Spleen (tissue), 13 donors: ENCODE measurements at places on chromosomes 6 and 20.
A peak's percentile ranks its signal among the peaks of the same experiment; 100 is the strongest.

- DNase-seq: no peak
These were observed 95.7 kb downstream of the SLC24A3 start for GRCh38 chr20:19308146-19308545.

DNA sequence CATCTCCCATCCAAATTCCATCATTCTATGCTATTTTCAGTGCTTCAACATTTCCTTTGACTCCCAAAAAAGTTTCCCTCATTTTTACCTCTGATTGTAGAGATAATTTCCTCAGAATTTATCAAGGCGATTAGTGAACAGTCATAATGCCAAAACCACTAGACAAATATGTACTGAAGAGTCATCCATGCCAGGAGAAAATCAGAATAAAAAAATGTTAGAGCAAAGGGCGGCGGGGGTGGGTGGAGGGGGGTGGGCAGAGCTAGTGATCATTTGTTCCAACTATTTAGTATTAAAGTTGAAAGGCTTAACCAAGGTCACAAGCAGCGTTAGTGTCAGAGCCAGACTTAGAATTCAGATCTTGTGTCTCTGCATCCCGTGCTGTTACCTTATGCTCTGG, 5.3 kb upstream of the ADGRF5 start:
- DNase-seq: no peak

GRCh38 chr6:13486679-13487121, 700 bp downstream of the GFOD1 start:
- DNase-seq: peak; percentile 95

GRCh38 chr20:2917266-2917665, 44.0 kb downstream of the PTPRA start:
- no peak for DNase-seq

GRCh38 chr6:43465948-43466347, 10.6 kb upstream of the DLK2 start:
- no peak for DNase-seq

- no peak for DNase-seq
These were observed 85.0 kb upstream of the TOP1 start for GRCh38 chr20:40943591-40943990.

DNA sequence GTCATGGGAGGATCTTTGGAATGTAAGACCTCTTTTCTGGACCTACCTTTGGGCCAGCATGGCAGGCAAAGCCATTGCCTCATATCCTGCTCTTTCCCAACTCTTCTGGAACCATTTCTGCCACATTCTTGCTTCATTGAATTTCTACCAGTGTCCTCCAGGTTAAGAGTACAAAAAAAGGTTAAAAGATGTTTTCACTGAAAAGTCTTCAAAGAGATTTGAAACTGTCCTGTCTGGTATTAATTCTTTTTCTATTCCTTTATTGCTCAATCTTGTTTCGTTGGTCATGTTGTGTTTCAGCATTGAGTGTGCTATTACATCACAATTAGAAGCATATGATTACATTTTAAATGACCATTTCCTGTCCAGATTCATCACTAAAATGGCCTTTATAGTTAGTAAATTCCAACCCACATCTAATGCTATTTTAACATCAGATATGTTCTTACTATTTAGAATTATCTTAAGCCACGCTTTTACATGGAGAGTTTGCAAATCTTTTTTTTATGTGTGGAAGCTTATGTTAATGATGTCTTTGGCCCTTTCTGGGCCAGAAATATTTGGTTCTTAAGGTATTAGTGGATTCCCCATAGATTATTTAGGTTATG, 450.9 kb downstream of the GJA1 start:
- DNase-seq: no peak

DNA sequence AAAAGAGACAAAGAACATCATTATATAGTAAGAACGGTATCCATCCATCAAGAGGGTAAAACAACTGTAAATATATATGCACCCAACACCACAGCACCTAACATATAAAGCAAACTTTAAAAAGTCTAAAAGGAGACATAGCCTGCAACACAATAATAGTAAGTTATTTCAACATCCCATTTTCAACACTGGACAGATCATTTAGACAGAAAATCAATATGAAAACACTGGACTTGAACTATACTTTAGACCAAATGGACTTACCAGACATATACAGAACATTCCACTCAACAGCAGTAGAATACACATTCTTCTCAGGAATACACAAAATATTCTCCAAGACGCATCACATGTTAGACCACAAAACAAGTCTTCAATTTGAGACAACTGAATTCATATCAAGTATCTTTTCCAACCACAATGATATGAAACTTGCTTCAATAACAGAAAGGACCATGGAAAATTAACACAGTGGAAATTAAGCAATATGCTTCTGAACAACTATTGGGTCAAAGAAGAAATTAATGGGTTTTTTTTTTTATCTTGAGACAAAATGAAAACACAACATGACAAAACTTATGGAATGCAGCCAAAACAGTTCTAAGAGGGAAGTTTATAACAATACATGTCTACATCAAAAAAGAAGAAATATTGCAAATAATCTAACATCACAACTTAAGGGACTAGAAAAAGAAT, 23.9 kb upstream of the ASF1A start:
- no peak for DNase-seq

- DNase-seq: no peak
These were observed 736.6 kb downstream of the DHX35 start for GRCh38 chr20:39698752-39699151.

- DNase-seq: no peak
These were observed 3.9 kb downstream of the ZFP57 start for GRCh38 chr6:29676981-29677601.

DNA sequence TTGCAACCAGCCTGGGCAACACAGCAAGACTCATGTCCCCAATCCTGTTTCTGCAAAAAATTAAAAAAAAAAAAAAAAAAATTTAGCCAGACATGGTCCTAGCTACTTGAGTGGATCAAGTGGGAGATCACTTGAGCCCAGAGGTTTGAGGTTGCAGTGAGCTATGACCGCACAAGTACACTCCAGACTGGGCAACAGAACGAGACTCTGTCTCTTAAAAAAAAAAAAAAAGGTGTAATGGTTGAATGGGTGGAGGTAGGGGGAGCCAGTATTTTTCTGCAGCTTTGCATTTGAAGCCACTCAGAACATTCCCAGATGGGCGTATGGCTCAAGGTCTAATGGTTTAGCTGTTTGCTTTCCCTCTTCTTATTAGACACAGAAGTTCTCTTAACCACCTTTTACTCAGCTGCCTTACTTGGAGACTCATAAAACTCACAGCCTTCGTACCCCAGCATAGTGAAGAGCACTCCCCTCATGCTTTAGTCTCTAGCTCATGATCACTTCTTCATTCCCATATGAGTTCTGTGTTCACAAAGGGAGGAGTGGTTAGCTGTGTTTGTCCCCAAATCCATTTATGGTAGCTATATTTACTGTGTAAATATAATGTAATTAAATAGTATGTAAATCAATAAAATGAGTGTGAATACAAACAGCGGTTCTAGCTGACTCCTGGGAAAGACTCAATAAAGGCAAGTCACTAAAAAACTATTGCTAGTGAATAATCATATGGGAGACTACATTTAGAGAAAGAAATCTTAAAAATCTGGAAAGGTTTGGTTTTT, 9.0 kb downstream of the FKBP1A start:
- DNase-seq: no peak
